Hippocampal formation (tissue), 2 donors: ENCODE measurements at places on chromosomes 4 and X.

DNA sequence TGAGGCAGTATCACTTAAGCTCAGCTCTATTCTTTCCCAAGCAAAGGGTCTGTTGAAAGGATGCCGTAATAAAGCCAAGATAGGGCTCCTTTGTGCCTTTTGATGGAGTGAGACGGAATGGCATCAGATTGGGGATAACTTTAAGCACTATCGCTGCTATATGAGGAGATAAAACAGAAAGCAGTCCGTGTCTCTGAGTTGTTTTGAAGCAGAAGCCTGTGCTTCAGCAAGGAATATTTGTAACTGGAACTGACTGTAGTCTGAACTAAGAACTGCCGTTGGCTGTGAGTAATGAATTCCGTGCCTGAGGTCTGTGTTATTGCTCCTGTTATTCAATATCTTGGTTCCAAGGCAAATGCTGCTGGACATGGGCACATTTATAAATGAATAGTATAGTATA lies 297.4 kb downstream of the ANKRD50 start:
- DNase-seq = no peak

DNA sequence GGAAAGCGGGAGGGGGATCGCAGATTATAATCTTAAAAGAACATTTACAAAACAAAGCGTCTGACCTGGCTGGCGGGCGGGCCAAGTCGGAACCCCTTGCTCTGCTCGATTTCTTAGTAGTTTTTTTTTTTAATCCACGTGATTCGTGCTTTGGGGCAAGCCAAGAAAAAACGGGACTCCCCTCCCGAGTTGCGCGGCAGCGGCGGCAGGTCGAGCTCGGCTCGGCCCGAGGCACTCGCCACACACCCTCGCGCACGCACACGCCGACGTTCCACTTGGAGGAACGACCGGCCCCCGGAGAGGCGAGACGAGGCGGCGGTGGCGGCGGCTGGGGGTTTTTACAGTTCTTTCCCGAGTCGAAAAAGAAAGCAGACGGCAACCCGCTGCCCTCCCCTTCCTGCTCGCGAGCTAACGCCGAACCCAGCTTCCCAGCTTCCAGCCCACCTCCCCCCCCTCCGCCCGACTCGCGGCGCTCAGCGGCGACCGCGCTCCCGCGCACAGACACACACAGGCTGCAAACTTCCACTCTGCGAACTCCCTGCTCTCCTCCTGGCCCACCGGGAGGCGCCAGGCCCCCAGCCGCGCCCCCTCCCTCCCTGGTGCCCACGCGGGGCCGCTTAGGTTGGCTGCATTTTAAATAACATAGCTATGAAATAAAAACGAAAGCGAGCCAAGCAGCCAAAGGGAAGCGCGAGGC lies 1.2 kb downstream of the BCOR start:
- DNase-seq = no peak

GRCh38 chr4:25941457-25942221 lies 27.6 kb downstream of the SMIM20 start:
- DNase-seq = no peak

DNA sequence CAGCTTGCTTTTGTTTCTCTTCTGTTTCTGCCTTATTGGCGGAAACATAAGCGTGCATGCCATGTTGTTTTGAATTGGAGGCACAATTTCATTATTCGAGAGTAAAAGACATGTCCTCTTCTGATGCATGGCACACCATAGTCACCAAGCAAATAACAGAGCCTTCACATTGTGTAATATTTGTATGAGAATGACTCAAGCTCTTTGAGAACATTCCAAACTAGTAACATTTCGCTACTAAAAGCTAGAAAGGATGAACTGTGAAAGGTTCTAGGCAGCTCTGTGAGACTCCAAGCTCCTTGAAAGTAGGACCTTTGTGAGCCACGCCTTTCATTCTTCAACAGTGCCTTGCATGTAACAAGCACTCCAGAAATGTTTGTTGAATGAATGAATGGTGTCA lies 9.2 kb upstream of the ANXA3 start:
- no peak for DNase-seq

- no peak for DNase-seq
Observed at GRCh38 chrX:44829832-44830231, 14.0 kb upstream of the DUSP21 start.
